ENCODE measurements at places on chromosomes 11 and 22.

- DNase-seq, result no peak
These were observed 6.7 kb downstream of the BRD1 start for GRCh38 chr22:49820984-49821383.

DNA sequence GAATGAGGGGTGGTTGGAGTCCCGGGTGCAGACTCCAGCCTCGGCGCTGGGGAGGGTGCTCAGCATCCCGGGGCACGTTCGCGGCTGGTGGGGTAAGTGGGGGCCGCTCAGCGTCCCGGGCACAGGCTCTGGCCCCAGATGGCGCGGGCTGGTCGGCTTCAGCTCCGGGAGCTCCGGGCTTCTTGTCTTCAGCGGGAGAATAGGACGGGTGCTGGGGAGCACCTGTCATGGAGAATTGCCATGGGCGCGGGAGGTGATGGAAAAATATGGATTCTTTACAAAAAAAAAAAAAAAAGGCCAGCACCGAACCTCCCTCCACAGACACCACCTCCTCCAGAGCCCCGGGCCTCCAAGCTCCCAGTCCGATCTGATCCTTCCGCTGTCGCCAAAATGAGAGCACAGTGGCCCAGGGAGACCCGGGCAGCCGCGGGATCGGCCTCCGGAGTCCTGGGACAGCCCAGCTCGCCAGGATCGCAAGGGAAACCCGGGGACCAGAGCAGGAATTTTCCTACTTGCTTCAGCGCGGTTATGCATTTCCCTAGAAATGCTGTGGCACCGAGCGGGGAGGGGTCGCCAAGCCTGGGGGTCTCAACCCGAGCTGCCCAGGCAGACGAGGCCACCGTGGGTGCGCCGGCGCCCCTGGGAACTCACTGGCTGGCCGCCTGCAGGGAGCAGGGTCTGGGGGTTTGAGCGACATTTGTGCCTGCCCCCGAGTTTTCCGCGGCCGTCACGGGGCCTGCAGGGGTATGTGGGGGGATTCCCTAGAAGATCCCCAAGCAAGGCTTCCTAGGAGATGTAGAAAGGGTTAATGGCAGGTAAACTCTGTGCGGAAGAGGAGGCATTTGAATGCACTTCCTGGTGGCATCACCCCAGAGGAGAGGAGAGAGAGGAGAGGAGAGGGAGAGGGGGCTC lies 1336.9 kb downstream of the BRD1 start:
- no peak for DNase-seq

DNA sequence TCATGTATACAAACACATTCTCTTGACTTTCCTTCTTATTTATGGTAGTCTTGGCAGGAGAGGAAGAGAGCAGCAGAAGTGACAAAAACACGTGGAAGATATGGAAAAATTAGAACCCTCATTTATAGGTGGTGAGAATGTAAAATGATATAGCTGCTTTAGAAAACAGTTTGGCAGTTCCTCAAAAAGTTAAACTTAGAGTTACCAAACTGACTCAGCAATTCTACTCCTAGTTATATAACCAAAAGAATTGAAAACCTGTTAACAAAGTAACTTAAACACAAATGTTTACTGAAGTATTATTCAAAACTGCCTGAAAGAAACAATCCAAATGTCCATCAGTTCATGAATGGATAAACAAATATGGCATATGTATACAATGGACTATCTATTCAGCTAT lies 16.8 kb downstream of the NUCB2 start:
- no peak for DNase-seq

GRCh38 chr11:102793677-102794290 lies 4.2 kb downstream of the MMP1 start:
- DNase-seq, result no peak

- no peak for DNase-seq
These were observed 351.1 kb downstream of the MN1 start for GRCh38 chr22:27450448-27450847.

DNA sequence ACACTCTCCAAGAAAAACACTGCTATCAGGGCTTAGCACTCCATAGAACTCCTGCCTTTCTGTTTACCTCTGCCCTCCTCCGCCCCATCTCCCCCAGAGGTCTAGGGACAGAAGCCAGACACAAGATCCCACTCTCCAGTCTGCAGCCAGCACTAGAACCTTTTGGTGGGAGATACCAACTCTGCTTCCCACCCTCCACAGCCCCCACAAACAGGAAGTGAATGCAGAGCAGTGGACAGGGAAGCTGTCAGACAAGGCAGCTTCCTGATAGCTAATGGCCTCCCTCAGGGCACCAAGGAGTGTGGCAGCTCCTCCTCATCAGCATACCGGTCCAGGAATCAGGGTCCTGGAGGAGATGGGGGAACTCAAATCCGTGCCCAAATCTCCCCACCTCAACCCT lies 5.1 kb downstream of the SCN4B start:
- no peak for DNase-seq

DNA sequence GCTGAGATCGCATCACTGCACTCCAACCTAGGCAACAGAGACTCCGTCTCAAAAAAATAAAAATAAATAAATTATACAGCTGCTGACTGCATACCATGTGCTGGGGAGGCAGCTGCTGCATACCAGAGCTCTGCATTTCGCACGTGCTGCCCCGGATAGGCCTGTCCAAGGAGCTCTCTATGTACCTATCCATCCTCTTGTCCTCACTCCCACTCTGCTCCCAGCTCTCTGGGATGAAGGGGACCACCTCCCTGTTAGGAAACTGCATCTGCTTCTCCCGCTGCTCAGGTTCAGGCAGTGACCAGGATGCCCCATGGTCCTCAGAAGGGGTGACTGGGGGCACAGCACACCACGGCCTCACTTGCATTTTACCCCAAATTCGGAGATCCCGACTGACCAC lies 302.3 kb downstream of the BRD1 start:
- DNase-seq, result no peak

DNA sequence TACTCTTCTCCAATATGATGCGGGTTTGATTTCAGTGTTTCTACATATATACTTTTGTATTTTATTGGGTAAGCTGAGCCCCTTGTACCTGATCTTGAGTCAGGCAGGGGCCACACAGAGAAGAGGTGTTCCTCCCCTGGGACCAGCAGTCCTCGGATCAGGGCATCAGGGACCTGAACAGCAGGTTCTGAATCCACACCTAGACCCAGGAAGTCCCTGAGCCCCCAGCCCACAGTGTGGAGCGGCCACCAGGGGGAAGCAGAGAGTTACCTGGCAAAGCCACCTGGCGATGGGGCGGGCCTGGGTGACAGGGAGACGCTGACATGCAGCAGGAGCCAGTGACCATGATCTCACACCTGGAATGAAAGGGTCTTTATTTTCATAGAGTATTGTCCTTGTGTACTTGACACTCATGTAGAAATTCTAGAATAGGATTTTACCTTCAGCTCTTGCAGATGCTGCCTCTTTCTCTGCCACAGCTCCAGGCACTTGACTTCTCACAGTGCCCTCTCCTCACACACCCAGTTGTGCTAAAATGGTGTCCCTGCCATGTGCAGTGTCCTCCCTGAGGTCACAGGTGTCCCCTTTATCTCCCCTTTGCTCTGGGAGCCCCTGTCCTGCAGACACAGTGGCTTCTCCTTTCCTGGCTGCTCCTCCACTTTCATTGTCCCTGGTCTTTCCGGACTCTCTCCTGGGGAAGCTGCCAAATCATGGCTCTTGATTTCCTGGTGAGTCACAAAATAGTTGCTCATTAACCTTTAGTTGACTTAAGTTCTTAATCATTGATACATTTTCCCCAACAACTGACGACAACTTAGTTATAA lies 48.5 kb downstream of the GGTLC2 start:
- DNase-seq, result peak; percentile 47

- no peak for DNase-seq
These were observed 154.9 kb upstream of the MPPED2 start for GRCh38 chr11:30741039-30741550.

GRCh38 chr11:66570079-66570849 lies 1.9 kb upstream of the CTSF start:
- no peak for DNase-seq

DNA sequence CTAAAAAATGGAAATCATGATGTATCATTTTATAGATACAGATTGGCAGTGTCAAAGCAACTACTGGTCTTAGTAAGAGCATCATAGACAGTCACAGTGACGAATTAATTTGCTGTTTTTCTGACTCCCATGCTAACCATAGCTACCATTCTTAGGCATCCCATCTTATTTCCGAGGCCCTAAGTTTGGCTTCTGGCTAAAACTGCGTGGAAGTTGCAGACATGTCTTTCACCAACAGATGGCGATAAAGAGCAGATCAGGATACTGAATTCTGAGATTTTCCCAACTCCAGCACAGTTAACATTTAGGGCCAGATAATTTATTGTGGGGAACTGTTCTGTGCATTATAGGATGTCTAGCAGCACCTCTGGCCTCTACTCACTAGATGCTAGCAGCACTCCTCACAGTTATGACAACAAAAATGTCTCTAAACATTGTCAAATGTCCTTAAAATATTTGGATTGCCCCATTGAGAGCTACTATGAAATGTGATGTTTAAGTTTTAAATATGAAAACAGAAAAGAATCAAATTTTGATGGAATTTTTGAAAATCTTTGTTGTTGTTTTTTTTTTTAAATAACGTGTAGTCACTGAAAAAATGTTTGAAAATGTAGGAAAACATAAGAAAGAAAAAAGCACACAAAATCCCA lies 16.3 kb downstream of the OR2AG2 start:
- DNase-seq, result peak; percentile 54

- no peak for DNase-seq
These were observed 91.3 kb downstream of the ARL14EP start for GRCh38 chr11:30414244-30414643.

- peak; percentile 40 for DNase-seq
These were observed at the start of gene MTFP1 for GRCh38 chr22:30425616-30426387. Gene MTFP1 (plus strand): TSS chr22:30425768. CDS start chr22:30425880, 112 bp downstream.

DNA sequence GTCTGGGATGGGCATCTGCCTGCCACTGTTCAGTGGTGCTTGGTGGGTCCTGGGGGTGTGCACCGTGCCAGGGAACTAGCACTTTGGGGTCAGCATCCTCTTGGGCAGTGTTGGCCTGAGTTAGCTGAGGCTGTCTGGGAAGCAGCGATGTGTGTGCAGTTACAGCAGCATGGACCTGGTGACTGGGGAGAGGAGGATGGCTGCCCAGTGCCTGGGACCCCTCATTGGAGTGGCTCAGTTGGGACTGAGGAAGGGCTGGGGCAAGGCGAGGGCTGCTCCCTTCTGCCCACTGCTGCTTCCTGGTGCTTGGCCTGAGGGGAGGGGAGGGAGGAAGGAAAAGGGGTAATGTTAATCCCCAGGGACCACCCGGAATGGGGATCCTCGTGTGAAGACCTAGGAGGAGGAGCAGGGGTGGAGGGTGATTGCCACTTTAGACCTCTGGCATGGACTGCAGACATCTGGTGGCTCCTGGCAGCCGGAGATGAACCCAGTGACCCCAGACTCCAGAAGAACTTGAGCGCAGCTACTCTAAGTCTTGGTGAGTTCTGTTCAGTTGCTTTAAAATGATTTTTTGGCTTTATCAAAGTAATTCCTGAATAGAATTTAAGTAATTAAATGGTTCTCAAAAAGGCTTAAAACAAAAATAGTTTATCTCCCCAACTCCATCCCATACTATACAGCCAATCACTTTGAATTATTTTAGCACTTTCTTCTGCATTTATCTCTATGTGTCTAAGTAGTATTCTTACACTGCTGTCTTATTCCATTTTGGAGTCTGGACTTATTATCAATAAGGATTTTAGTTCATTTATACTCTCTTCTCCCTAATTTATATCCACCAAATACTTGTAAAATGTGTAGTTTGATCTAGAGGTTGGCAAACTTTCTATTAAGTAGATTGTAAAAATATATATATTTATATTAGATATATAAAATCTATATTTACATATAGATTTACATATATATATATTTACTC lies 15.4 kb upstream of the TMEM191C start:
- no peak for DNase-seq

DNA sequence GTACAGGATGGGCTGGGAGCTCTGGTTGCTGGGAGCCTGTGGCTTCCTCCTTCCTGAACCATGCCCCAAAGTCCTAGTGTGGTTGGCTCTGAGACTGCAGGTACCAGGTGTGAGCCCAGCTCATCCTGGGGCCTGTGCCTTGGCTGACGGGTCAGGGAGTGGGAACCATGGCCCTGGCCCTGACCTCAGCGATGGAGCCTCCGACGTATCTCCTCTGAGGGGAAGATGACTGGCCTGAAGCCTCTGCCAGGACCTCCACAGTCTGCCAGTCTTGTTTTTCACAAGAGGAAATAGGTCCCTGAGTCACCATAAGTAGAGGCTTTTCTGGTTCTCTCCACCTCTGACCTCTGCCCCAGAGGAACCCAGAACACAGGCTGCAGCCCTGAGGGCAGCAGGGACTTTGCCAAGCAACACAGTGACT lies 3.4 kb downstream of the RCE1 start:
- DNase-seq, result no peak

DNA sequence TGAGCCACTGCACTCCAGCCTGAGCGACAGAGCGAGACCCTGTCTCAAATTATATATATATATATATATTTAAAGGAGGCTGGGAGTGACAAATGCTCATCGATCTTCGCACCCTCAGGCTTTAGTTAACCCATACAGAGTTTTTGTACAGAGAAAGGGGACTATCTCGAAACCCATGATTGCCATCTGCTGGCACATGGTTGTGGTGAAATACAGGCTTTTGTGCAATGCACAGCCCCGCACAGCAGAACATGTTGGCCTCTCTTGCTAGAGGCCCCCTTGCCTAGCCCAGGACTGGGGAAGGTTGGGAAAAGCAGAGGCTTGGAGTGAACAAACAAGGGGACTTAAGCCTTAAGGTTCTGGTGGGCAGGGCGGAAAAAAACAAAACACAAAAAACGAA lies 3.6 kb downstream of the MYBPC3 start:
- no peak for DNase-seq

- no peak for DNase-seq
These were observed 1.7 kb downstream of the MLC1 start for GRCh38 chr22:50083462-50084079.

- DNase-seq, result no peak
These were observed 105.6 kb upstream of the NAV2 start for GRCh38 chr11:19606856-19607655.

- no peak for DNase-seq
These were observed 198.3 kb downstream of the MN1 start for GRCh38 chr22:27603111-27603799.

DNA sequence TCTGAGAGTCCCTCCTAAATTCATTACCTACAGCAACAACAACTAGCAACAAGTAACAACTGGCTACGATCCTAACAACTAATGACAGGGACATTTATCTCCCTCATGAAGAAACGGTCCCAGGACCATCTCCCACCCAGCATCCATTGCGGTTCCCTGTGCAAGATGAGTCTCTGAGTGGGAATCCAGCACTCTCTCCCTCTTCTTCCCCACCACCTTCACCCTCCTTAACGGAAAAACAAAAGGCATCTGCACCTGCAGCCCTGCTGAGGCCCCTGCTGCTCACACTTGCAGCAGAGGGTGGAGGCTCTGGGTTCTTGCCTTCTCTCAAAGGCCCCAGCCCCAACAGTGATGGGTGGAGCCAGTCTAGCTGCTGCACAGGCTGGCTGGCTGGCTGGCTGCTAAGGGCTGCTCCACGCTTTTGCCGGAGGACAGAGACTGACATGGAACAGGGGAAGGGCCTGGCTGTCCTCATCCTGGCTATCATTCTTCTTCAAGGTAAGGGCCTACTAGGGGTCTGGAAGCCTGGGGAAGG lies at the start of gene CD3G:
TSS of gene CD3G (plus strand) at position 364 of the 535 bp plus-strand sequence. CDS start at position 444, 80 bp downstream.
- peak; percentile 83 for DNase-seq

Data from CD4-positive, alpha-beta T cell treated with Interleukin-4 for 4 hours (primary cell).